Stimulated activated CD4-positive, alpha-beta T cell treated with anti-CD3 and anti-CD28 coated beads, Interleukin-15, amount 100 ng/mL, for 1 hour (primary cell): ENCODE measurements at places on chromosomes 4 and X.

DNA sequence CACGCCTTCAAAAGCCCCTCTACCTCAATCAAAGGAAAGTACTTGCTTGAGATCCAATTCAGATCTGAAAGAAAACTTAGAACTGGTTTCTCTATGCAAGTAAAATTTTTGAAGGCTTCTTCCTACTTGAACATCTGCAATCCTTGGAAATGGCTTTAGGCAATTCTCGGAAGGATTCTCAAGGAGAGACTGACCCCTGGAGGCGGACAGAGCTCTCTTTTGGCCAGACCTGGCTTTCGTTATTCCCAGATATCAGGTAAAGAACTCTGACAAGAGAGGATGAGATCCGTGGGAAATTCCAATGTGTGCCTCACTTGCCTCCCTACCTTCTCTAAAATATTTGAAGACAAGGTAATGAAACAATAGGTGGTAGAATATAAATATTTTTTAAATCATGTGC, 670.3 kb upstream of the FAM241A start:
- DNase-seq, result no peak

- DNase-seq, result no peak
Measured at GRCh38 chr4:14850455-14851097, 151.7 kb upstream of the CPEB2 start.

DNA sequence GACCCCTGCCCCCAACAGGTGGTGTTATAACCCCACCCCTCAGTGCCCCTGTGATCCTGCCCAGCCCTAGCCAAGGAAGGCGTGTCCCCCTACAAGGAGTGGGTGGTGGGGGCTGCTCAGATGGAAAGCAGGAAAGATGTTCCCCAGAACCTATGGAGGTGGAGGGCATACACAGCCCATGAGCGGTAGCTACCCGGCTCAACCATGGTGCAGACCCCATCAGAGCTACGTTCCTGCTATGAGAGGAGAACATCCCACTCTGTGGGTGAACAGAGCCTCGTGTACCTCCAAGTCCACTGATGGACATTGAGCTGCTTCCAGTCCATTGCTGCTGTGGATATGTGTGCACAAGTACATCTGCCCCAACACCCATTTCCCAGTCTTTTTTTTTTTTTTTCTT, 71.1 kb downstream of the SHOX start:
- DNase-seq, result no peak

DNA sequence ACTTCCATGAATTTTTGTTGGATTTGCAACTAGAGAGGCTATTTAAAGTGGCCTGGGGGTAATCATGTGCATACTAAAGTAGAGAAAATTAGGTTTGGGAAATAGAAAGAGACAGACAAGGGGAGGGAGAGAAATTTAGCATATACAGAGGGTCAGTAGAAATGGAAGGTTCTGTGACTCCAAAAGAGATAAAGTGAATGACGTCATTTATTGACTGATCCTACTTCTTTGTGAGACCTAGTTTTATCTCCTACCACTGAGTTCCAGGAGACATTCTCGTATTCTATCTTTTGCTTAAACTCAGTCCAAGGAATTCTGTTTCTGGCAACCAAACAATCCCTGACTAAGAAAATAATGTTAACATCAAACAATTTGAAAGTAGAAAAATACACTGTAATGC, 42.4 kb upstream of the FREM3 start:
- DNase-seq, result no peak

DNA sequence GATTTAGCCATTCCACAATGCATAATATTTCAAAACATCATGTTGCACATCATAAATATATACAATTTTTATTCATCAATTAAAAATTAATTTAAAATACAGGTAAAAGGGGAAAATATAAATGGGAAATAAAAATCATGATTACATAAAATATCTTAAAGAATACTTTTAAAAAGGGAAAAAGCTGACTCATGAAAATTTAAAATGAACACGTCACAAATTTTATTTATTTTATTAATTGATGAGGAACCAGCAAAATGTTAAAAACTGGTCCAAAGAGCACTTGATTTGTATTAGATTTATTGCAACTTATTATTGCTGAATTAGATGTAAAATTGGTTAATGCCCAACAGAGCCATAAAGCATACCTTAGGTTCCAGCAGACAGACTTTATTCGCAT, 78.5 kb upstream of the ANK2 start:
- DNase-seq, result no peak

DNA sequence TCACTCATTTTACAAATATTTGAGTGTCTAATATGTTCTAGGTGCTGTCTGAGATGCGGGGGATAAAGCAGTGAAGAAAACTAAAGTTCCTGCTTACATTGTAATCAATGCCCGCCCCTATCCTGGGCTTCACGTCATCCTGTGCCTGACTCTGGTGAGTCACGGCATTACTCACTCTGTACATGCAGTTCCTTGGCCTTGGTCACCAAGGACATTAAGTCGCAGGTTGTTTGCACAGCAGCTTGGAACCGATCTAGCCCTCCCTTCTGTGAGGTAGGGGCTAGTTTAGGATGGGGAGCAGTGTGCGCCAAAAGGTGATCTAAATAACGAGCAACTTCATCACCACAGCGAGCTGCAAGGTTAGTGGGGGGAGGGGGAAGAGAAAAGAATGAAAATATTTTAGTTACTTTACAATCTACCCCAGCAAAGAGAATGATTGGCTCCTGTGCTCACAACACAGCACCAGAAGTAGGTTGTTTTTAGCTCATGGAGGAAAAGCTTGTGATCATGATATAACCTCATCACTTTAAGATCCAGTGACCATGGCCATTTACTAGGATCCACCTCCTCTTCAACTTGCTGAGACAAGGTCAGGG, 48.0 kb upstream of the HDAC8 start:
- no peak for DNase-seq

DNA sequence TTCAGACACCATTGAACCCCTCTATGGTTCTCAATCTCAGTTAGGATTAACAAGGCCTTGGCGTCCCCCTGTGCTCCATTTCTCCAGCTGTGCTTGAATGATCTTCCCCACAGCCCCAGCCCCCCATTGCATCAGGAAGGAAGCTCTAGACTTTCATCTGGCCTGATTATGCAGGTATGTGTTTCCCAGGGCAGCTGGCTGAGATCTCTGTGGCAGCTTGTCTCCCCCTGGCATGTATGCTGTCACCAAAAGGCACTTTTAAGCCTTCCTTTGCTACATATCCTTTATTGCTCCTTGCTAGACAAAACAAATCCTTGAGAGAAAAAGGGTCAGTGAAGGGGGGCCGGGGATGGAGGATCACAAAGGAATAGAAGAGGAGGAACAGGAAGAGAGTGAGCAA, 1056.0 kb upstream of the SLIT2 start:
- no peak for DNase-seq

GRCh38 chr4:159337041-159337440, 234.2 kb downstream of the RAPGEF2 start:
- no peak for DNase-seq

DNA sequence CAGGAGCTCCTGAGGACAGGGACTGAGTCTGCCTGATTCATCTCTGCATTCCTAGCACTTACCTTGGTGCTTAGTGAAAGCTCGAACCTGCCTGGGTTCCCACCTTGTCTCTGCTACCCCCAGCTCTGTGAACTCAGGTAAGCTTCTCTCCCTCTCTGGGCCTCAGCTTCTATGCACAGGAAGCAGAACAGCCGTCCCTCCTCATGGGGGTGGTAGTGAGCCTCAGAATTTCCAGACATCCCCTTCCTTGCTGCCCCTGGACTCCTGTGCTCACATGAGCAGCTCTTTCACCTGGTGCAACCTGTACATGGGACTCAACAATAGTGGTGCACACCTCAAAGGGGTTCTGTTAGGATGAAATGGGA, 50.8 kb downstream of the HTRA3 start:
- DNase-seq, result no peak

DNA sequence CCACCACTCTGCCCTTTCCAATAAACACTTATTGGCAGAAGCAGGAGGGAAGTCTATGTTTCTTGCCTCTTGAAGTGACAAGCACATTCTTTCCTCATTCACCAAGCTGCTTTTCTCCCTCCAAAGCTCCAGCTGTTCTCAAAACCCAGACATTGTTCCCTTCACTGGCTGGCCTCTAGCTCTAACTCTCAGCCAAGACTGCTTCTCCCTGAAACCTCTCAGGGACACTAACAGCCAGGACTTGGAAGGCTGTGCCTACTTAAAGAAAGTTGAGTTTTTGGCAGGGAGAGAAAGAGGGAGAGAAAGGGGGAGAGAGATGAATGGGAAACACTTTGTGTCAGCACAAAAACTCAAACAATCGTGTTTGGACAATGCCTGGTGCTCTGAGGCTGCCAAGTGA, 99.5 kb downstream of the COX18 start:
- no peak for DNase-seq

- DNase-seq, result no peak
Measured at GRCh38 chr4:183959319-183960045, 54.4 kb downstream of the STOX2 start.

DNA sequence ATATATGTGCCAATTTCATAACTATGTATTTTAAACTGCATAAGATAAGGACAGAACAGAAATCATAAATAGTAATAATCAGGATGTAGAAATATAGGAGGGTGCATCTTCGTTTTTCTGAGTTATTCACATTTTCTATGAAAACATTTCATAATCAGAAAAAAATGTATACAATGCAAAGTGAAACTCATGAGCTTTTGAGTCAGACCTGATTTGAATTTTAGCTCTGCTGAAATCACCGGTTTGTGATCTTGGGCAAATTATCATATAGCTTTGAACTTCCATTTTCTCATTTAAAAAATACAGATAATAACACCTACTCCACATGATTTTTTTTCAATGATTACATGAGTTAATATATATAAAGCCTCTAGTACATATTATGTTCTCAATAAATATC, 106.9 kb downstream of the KDR start:
- DNase-seq, result no peak

DNA sequence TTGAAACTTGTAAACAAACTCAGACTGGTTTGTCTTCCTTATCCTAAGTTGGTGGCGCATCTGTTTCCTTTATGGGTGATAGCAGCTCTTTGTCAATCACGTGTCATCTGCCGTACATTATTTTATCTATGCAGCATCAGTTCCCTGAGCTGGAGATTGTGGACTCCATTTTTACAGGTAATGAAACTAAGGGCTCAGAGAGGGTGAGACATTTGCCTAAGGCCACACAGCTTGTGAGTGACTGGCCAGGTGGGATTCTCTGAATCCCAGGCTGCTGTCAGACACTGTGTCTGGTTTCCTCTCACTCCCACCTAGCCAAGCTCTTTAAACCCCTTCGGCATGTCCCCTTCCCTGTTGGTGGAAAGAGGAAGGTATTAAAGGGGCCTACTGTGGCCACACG, 41.7 kb upstream of the CLCN4 start:
- no peak for DNase-seq

- no peak for DNase-seq
Measured at GRCh38 chr4:71607780-71608677, 175.8 kb downstream of the GC start.

- no peak for DNase-seq
Measured at GRCh38 chr4:182795446-182796238, 121.5 kb downstream of the DCTD start.

DNA sequence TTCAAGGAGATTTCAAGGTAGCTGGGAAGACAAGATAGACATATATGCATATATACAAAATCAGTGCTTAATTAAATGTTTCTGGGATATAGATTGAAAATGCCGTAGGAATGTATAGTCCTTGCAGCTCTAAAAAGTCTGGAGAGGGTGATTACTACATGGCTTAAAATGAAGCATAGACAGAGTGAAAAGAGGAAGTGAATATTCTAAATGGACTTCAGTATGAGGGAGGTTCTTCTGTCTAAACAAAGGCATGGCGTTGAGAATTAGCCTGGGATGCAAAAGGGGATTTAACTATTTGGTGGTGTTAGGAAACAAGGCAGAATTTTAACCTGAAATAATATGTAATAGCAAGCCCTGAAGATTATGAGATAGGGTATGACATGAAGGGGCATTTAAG, 141.5 kb upstream of the FRMPD4 start:
- DNase-seq, result no peak

- DNase-seq, result no peak
Measured at GRCh38 chr4:182233310-182234090, 9.7 kb upstream of the TENM3 start.
